ENCODE measurements at places on chromosomes 2 and 18. TPM values are rescaled to one million over a fixed set of nuclear protein-coding genes. Genes with fewer than 3 reads are reported as not detected.

GRCh38 chr18:2717407-2717806 lies 61.9 kb downstream of the SMCHD1 start:
- DNase-seq = no peak

DNA sequence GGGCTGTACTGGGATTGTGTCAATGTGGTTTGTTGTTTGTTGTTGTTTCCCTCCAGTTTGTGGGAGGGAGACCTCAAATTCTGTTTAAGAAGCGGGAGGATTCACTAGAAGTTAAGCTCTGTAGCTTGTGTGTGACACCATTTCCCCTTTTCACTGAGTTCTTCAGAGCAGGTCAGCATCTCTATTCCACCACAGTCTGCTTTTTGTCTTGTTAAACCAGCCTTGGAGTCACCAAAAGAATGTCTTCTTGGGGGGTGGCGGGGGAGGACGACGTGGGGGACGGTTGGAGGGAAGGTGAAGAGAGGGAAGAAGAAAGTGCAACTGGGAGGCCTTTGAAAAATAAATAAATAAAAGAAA lies 2.3 kb upstream of the BCL11A start:
- DNase-seq = no peak

GRCh38 chr2:31235504-31235902 lies 1.6 kb downstream of the EHD3 start:
- DNase-seq = no peak

- no peak for DNase-seq
Observed at GRCh38 chr2:120307482-120307881, 38.5 kb upstream of the INHBB start.

DNA sequence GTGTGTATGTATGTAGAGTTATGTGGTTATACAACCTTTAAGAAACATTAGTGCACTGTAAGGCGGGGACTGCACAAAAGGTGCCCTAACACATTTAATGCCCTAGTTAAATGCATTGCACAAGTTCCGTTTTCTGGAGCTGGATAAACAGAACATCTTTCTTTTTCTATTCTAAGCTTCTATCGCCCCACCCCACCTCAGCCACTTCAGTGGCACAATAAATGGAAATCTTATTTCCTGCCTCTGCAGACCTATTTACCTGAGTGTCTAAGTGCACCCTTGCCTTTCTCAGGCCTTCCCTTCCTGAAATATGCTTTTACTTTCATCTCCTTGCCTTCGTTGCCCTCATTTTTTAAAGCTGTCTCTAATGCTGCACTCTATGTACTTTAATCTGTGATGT lies 123.5 kb downstream of the TANC1 start:
- DNase-seq = no peak

- no peak for DNase-seq
Observed at GRCh38 chr2:116094196-116094595, 1651.8 kb downstream of the DPP10 start.

DNA sequence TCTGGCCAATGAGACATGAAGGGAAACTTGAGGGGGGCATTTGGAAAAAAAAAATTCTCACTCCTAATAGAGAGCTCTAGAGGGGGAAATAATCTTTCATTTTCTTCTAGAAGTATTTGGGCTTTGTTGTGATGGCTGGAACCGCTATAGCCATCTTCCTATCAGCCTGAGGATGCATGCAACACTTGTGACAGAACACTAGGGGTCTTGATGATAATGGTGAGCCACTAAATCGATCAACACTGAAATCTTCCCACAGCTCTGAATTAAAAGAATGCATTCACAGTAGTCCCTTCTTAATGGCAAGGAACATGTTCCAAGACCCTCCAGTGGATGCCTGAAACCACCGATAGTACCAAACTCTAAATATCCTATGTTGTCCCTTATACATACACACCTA lies 325.3 kb downstream of the LNPK start:
- no peak for DNase-seq

DNA sequence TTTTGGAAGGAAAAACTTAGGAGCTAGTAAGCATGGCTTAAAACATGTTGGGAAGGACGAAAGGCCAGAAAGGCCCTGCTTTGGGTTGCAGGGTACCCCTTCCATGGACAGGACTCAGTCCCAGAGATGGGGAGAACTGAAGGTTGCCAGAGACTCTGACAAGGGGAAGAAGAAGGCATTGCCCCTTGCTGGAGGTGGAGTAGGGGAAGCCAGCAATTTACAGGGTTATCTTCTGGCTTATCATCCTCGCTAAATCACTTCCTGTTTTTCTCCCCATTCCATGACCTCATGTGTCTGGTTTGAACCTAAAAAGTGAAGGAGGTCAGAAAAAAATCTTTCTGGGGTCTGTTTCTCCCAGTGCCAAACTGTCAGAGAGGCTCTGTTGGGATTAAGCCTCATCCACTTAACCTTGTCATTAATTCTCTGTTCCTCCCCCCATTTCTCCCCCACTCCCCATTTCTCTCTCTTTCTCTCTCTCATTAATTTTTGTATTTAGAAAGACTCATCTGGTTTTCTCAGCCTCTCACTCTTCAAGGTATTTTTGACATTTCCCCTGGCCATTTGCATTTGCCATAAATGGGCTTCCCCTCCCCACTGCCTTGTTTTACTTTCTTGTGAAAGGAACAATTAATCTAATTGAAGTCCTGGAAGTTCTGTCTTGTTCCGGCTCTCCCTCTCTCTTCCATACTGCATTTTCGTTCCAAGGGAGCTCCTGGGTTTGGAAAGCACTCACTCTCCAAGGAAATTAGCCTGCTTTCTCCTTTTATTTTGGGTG lies 17.4 kb downstream of the NRP2 start:
- DNase-seq = no peak

DNA sequence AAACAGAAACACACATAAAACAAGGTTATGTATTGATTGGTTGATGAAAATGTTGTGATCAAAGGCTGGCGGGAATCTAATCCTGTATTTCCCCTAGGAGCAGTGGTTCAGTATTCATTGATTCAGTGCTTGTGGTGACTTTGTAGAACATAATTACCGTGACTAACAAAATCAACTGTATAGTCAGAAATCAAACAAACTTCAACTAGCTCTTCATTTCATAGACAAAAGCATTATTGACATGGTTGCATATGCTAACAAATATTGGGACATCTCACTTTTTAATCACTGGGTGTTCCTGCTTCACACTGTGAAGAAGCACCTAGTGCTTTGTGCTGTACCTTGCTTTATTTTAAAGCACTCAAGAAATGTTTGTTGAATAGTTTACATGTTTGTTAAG lies 41.4 kb downstream of the USP14 start:
- DNase-seq = no peak

- DNase-seq = no peak
Observed at GRCh38 chr18:36729197-36729596, 99.6 kb downstream of the TPGS2 start.

GRCh38 chr2:157327200-157327599 lies 1.6 kb upstream of the ERMN start:
- no peak for DNase-seq

DNA sequence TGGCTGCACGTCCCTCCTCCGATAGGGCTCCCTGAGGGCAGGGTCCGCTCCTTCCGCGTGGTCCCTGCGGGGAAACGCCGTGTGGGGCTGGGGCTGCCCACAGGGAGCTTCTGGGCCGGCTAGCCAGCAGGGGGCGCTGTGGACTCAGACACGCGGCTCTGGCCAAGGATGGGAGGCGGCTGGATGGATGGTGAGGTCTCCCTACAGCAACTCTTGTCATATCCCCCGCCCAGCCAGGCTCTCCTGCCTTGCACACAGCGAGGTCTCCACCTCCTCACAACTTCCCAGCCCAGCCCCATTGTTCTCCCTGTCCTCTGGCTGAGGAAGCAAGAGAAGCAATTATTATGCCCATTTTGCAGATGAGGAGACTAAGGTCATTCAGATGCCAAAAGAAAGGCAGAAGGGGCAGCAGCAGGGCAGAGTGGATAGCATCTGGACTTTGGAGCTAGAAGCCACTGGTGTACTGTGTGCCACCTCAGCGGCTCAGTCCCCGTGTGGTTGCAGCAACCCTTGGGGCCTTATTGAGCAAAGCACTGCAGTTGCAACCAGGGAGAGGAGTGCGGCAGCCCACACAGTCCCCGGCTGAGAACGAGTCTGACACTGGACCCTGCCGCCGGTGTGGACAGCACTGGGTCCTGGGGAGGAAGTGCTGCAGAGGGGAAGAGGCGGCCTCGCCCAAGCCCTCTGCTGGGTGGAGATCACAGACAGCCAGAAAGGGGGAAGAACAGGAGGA lies 99.0 kb downstream of the ZFP36L2 start:
- DNase-seq = no peak

DNA sequence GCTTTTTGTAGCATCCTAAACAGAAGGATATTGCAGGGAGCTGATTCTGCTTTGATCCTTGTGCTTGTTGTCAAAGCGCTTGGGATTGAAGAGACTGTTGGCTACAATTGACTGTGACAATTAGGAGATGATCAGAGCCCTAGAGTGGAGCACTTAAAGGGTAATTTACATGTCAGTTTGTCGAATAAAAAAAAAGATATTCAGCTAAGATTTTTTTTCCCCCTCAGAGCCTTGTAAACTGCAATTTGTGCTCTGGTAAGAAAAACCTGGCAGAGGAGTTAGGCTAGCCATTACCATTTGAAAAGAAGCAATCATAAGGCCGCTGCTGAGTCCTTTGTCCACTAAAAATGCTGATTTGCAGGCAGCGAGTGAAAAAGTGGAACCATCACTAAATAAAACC lies 47.8 kb upstream of the ZEB2 start:
- DNase-seq = no peak

DNA sequence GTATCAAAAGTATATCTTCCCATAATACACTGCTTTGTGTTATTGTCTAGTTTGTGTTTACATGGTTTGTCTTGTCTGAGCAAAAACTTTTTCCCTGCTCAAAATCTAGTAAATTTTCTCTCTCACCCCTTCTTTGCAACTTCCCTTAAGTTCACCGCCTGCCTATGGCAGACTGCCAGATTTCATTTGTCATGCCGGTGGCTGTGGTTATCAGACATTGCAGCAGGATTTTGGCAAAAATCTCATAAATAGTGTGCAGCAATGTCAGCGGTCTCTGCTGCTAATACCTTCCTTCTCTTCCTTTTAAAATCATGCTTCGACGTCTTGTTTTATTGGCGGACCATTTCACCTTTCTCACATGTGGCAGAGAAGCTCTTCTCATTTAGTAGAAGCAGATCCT lies 45.6 kb upstream of the TMEM178A start:
- DNase-seq = no peak

- no peak for DNase-seq
Observed at GRCh38 chr2:181430406-181431118, 26.6 kb upstream of the ITGA4 start.

- no peak for DNase-seq
Observed at GRCh38 chr2:176502619-176503018, 233.4 kb downstream of the MTX2 start.

GRCh38 chr2:19353721-19354050 lies 4.7 kb downstream of the OSR1 start:
- no peak for DNase-seq

DNA sequence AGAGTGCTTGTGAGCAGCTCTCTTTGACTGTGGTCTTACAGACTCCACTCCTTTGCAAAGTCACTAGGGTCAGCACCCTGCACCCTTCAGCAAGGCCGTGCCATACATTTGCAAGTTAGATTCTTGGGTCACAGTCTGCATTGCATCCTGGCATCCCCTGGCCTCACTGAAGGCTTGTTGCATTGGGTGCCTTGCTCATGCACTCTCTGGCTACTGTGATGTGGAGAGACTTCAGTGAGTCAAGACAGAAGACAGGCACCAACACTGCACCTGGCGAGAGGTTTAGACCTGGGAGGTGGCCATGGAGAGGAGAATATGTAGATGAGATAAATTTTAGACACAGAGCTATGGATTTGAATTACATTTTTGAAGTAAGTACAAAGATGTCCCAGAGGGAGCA lies 146.4 kb upstream of the COPS8 start:
- no peak for DNase-seq

- DNase-seq = no peak
Observed at GRCh38 chr2:73386342-73386868, 769 bp downstream of the ALMS1 start.

DNA sequence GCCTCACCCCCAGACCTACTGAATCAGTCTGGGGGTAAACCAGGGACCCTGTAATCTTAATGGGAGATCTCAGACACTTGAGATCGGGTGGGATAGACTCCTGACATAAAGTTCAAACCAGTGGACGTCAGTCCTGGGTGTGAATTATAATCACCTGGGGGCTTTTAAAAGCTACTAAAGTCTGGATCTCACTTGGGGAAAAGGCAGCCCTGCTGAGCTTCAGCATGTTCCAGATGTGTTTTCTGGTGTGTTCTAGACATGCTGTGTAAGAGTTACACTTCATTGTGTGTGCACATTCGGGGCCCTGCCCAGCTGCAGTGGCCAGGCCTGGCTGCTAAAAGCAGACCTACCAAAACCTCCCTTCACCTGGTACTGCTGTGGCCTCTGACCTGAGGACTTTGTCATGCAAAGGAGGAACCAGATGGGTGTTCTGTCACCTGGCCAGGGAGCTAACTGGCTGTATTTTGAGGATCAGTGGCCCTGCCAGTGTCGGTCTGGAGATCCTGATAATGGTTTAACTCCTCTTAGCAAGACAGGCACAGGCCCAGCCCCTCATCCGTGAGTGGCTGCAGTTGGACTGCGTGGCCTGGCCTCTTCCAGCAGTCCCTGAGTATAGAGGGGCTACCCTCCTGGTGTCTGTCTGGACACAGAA lies 10.6 kb downstream of the RRM2 start:
- DNase-seq = no peak

DNA sequence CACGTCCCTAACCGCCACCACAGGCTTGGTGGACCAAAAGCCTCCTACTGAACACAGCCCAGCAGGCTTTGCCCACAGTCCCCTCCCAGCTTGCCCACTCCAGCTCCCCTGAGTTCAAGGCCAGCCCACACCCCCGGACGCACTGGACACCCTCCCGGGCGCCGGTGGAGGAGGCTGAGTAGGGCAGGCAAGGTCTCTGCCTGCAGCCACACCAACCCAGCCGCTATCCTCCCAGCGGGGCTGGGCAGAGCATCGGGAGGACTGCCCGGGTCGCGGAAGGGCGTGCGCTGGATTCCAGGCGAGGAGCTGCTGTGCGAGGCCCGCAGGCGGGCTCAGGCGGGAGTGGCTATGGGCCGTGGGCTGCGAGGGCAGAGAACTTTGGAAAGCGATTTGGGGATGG lies 49.5 kb downstream of the PLEKHB2 start:
- no peak for DNase-seq

- DNase-seq = no peak
Observed at GRCh38 chr2:181376442-181376841, 80.7 kb upstream of the ITGA4 start.

Gene HTR2B
- polyA plus RNA-seq = 2.0 TPM

Gene TMEM178A
- polyA plus RNA-seq = 48.0 TPM

Gene DSG1
- not detected for polyA plus RNA-seq

Gene SERPINB7
- polyA plus RNA-seq = 0.45 TPM

Gene GMPPA
- 53.1 TPM for polyA plus RNA-seq

Gene POMC
- 2.1 TPM for polyA plus RNA-seq

Gene PHOSPHO2
- 4.5 TPM for polyA plus RNA-seq

Gene FBLN7
- polyA plus RNA-seq = 0.71 TPM

Gene MATN3
- 2.3 TPM for polyA plus RNA-seq

Gene RELCH
- polyA plus RNA-seq = 9.0 TPM

Gene EHBP1
- polyA plus RNA-seq = 12.5 TPM

Gene EPHA4
- polyA plus RNA-seq = 4.8 TPM

Gene LIPG
- polyA plus RNA-seq = 4.8 TPM

Gene LDLRAD4
- polyA plus RNA-seq = 2.3 TPM

Data from kidney (tissue), 22 donors.